ENCODE measurements at places on chromosomes 13 and 19. TPM values are rescaled to one million over a fixed set of nuclear protein-coding genes. Genes with fewer than 3 reads are reported as not detected.

Gene KLK15
- not detected for total RNA-seq

Gene EPS8L1
- 41.7 TPM for total RNA-seq

Gene OR7C1
- not detected for total RNA-seq

Gene RAB20
- total RNA-seq: 41.2 TPM

DNA sequence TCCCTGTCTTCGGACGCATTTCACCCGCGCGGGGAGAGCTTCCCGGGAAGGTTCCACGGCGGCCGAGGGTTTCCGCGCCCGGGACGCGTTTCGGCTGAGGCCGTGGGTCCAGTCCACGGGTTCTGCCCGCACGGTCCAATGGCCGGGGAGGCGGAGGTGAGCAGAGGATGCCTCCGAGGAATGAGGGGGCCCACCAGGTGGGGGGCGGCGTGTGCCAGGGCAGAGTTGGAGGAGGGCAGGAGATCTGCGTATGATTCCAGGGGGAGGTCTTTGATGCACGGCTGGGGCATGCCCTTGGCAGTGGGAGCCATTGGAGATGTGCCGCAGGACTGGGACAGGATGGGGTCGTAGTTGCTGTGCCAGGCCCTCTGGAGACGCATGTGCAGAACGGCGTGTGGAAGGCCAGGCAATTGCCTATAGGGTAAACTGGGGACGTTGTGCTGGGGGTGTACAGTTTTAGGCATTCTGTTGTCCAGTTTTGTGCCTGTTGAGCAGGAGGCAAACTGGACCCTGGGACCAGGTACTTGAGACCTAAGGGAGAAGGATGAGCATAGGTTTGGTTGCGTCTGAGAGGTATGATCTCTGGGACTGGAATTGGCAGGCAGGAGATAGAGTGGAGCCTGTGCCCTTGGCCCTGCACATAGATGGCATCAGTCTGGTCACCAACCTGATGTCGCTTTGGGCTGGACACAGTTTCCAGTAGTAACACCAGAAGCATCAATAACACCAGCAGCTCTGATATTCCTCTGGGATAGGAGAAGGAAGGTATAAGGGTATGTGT lies 751 bp downstream of the ZNF584 start:
- no peak for DNase-seq

GRCh38 chr13:26538363-26539317 lies 18.8 kb upstream of the WASF3 start:
- no peak for DNase-seq

DNA sequence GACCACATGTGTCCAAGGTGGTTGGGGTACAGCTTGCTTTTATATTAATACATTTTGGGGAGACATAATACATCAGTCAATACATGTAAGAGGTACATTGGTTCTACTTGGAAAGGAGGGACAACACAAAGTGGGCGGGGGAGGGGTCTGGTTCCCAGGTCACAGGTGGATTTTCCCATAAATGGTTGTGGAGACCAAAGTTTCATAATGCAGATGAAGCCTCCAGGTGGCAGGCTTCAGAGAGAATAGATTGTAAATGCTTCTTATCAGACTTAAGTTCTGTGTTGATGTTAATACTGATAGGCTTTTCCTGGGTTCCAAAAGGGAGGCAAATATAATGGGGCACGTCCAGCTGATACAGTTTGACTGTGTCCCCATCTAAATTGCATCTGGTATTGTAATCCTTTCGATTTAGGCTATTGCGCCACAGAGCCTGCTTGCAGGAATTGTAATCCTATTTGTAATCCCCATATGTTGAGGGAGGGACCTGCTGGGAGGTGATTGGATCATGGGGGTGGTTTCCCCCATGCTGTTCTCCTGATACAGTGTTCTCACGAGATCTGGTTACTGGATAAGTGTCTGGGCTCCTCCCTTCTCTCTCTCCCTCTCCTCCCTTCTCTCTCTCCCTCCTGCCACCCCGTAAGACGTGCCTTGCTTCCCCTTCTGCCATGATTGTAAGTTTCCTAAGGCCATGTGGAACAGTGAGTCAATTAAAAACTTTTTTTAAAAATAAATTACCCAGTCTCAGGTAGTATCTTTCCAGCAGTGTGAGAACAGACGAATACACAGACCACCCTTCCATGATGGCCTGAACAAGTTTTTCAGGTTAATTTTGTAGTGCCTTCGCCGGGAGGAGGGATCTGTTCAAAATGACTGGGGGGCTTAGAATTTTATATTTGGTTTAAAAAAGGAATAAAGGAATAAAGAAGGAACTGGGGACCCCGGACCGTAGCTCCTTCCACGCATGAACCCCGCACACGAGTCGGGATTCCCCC lies 44.9 kb downstream of the ZNF823 start:
- no peak for DNase-seq

DNA sequence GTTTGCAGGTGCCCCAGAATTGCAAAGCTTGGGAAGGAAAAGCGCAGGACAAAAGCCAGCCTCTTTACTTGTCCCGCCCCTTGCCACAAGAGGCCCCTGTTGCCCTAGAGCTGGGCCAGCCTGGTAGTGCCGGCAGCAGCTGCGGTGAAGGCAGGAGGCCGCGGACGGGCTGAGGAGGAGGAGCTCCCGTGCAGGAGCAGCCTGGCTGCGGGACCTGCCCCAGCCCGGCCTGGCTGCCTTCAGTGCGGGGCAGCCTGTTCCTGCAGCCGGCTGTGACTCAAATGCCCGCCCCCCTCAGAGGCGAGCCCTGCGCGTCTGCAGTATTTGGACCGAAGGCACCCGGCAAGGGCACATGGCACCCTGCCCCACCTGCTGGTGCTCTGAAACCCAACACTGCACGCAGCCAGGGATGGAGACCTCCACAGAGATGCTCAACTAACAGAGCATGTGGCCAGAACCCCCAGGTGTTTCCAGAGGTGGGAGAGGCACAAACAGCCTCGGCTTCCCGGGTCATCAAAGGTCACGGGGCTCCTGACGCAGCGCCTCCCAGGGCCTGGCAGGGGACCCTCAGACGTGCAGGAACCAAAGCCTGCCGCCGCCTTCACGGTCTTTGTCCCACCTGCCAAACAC lies 29.7 kb downstream of the NAXD start:
- no peak for DNase-seq

DNA sequence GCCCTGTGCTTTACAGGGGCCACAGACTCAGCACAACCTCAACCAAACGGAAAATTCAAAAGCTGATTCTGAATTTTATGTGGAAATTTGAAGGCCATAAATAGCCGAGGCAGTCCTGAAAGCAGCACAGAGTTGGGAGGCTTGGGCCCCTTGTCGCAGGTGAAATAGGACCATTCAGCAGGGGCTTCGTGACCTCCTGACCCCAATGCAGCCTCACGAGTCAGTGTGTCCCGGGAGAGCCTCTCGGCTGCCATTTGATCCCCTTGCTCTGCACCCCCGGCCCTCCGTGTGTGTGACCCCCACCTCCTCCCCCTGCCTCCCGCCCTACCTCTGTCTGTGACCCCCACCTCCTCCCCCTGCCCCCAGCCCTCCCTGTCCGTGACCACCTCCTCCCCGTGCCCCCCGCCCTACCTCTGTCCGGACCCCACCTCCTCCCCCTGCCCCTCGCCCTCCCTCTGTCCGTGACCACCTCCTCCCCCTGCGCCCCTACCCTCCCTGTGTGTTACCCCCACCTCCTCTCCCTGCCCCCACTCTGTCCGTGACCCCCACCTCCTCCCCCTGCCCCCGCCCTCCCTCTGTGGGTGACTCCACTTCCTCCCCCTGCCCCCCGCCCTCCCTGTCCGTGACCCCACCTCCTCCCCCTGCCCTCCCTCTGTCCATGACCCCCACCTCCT lies 41.7 kb upstream of the TFDP1 start:
- DNase-seq: no peak

DNA sequence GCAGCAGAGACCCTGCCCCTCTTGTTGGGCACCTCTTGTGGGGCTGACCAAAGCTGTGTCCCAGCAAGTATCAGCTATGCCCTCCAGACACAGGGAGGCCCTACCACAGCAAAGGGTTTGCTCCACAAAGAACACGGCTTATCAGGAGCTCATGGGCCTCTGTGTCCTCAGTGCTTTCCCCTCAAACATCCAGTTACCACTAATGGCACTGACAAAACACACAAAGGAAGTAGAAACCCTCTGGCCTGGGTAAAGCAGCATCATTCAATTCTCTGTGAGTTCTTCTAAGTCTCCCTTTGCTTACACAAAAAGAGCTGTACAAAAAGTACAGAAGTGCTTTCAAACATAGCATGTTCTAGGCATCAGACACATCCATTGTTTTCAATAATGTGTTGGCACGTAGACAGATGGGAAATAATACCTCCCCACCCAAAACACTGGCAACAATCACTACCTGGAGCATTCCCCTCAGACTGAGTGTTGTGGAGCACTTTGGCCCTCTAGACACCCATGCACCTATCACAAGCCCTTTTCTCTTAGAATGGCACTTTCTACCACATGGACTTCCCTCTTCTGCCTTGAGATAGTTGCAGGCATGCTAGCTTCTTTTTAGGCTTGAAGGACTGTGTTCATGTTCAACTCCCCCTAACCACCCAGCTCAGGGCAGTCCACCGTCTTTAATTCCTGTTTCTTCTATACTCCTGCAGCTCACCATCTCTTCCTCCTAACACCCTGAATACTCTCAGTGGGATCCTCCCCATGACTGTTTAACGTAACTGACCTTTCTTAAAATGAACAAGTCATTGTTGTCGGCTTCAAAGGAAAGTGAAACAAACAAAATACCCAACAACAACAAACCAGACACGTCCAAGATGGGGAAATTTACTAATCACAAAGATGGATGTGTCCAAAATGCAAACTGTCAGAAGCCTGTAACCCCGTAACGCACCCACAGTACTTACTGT lies 43.5 kb downstream of the ATP7B start:
- DNase-seq: no peak

GRCh38 chr13:59734393-59734792 lies 429.3 kb downstream of the DIAPH3 start:
- no peak for DNase-seq

DNA sequence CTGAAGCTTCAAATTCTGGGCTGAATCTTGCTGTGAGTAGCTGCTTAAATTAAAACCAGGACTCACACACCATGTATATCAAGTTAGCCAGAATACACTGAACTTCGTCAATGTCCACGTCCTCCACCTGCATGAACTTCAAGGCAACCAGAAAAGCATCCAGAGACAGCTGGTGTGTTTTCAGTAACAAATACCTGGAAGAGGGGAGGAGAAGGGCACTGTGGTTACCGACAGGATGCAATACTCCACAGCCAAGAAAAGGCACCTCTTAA lies 20.4 kb downstream of the PROZ start:
- no peak for DNase-seq

DNA sequence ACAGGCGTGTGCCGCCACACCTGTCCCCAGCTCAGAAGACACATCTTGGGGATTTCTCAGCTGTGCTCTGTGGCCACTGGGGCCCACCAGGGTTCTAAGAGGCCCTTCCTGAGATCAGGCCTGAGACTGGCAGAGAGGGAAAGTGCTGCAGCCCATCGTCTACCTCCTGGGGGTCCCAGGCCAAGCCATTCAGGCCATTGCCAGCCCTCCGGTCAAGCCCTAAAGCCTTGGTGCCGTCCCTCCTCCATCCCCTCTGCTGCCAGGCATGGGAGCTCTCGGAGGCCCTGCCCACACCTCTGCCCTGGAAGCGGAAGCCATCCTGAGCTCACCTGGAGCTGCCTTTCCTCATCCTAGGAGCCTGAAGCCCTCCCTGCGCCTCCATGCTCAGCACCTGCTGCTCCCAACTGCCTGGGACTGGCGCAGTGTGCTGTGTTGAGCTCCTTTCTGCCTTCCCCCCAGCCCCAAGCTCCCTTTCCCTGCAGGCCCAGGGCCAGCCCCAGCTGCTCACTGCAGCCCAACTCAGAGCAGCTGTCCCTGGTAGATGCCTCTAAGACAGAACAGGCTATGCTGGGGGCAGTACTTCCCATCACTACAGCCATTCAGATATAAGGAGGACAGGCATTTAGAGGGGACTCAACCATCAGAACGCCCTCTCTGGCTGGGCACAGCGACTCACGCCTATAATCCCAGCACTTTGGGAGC lies 2.9 kb downstream of the SLC7A9 start:
- DNase-seq: no peak

- no peak for DNase-seq
These were observed 30.5 kb downstream of the ZSWIM4 start for GRCh38 chr19:13825489-13826441.

DNA sequence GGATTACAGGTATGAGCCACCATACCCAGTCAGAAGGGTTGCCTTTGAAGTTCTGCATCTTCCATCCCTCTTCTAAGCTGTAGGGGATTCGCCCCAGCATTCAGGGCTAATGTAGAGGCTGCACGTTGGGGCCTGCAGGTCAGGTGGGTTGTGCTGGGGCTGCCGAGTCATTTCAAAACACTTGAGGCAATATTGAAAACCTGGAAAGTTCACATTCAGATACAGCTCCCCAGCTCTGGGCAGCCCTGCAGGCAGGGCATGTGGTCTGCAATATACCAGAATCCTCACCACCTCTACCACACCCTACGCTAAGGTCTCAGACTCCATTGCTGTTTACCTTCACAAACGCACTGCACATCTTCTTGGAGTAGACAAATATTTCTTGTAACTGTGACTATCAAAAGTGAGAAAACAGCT lies 24.6 kb downstream of the CCNE1 start:
- DNase-seq: no peak

DNA sequence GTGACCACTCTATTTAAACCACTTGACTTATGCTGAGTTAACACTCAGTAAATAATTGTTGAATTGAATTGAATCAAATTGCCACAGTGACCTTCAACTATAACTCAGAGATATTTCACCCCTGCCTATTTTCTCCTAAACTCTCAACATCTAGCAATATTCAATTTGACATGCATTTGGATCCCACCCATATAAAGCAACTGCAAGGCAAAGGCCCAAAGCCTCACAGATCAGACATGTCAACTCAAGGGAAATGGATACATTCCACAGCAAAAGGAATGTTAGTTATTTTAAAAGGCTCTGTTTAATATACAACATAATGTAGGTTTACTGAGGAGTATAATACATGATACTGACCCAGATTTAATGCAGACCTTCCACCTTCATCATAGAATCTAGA lies 107.4 kb downstream of the KCTD12 start:
- no peak for DNase-seq

- no peak for DNase-seq
These were observed 589.7 kb downstream of the LIG4 start for GRCh38 chr13:107625648-107626047.

GRCh38 chr19:4678881-4679790 lies 9.0 kb upstream of the MYDGF start:
- no peak for DNase-seq

GRCh38 chr13:99237981-99238662 lies 20.1 kb downstream of the GPR18 start:
- DNase-seq: no peak

- no peak for DNase-seq
These were observed 804 bp downstream of the PLPPR2 start for GRCh38 chr19:11356074-11356397.

Measured in omental fat pad (tissue), 4 donors.